Activated T-helper 1 cell treated with anti-CD3 and anti-CD28 coated beads, Interleukin-2, amount 50 U/mL, for 16 hours (primary cell): ENCODE measurements at places on chromosomes 2 and 18.

DNA sequence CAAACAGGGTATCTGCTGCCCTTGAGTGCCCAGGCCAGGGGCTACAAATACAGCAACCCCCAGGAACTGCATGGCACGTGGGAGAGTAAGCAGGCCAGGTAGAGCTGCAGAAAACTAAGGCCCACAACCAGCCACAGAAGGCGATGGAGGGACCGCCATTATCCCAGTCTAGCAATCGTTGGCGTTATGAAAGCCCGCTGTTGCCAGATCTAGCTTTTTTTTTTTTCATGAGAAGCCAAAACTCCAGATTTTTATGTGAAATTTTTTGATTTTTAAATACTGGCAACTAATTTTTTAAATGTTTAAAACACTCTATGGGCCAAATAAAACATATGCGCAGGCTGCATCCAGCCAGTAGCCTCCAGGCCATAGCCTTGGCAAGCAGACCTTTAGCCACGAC, 59.8 kb downstream of the DNMT3A start:
- DNase-seq, result no peak

DNA sequence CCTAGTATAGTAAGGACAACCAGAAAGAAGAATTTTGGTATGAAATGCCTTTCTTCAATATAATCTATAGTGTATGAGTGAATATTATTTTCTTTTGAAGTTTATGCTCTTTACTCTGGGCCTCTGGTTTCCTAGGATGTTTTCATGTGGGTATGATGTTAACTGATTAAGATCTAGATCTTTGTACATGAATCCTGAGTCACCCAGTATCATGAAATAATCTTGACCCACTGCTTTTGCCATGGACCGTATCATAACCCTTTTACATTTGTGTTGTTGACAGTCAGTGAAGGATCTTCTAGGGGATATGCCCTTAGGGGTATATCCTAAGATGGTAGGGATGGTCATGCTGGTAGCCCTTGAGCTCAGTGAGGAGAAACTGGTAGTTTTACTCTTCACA, 100.3 kb downstream of the RAB3GAP1 start:
- no peak for DNase-seq

DNA sequence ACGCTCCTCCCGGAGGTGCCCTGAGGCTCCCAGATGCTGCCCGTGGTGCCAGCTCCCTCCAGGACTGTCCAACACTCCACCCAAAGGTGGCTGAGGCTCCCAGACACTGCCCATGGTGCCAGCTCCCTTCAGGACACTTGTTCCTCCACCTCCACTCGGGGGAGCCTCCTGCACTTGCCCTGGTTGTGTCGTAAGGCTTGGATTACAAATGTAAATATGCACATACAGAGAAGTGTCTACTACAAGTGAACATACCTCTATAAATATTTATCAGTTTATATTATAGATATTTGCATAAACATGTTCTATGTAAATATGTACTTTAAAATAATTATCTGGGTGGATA, 143.3 kb downstream of the PXDN start:
- no peak for DNase-seq

DNA sequence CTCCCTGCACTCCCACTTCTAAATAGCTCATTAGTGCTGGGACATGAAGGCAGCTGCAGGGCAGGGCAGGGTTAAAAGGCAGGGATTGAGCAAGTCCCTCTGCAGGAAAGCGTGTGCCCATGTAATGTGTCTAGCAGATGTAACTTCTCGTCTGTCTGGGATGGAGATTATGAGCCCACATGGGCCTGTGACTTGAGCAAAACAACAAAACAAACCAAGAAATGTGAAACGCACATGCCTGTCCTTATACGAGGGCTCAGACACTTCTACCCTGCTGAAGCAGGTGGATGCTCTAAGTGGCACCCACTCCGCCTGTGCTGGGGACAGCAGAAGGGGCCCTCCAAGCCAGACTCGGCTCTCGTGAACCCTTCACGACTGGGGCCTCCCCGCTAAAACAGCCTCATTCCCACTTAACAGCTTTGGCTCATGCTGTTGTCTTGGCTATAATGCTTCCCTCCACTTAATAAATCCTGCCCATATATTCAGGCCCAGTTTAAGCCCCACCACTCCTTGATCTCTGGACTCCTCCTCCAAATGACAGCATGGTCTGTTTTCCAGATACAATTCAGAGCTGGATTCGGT, 40.9 kb downstream of the TMEM247 start:
- DNase-seq, result no peak

DNA sequence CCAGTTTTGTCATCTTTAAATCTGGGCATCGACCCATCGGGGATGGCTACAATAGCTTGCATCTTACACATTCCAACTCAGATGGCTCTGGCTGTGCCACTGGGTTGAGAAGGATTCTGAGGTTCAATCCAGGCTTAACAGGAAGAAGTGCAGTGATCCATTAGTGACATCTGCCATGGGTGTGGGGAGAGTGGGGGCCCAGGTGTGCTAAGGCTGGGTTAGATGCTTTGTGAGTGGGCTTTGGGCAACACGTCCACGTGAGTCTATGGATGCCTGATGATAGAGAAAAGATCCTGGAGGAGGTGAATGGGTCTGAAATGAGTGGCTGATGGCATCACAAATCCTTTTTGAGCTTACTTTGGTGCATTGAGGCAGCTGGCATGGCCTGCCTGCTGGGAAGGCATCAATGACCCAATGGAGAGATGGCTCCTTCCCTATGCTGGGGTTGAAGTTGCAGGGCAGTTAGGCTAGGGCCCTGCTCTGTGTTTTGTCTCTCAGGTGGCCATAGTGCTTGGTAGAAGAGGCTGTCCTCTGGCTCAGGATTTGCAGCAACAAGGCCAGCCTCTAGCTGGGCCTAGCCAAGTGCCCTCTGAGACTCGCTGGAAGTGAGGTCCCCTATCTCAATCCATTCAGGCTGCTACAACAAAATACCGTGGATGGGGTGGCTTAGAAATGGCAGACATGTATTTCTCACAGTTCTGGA, 56.7 kb downstream of the HS1BP3 start:
- DNase-seq, result no peak

DNA sequence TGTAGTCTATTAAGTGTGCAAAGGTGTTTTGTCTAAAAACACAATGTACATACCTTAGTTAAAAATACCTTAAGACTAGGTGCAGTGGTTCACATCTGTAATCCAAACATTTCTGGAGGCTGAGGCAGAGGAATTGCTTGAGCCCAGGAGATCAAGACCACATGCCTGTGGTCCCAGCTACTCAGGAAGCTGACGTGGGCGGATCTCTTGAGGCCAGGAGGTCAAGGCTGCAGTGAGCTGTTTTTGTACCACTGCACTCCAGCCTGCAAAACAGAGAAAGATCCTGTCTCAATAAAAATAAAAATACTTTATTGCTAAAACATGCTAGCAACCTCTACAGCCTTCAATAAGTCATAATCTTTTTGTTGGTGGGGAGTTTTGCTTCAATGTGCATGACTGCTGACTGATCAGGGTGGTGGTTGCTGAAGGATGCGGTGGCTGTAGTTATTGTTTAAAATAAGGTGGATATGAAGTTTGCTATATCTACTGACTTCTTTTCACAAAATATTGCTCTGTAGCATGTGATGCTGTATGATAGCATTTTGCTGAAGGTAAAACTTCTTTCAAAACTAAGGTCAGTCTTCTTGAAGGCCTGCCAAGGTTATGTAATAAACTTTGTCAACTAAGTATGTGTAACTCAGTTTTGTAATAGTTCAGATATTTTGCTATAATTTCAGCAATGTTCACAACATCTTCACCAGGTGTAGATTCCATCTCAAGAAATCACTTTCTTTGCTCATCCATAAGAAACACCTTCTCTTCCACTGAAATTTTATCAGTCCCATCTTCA, 1238.0 kb upstream of the NRXN1 start:
- no peak for DNase-seq

DNA sequence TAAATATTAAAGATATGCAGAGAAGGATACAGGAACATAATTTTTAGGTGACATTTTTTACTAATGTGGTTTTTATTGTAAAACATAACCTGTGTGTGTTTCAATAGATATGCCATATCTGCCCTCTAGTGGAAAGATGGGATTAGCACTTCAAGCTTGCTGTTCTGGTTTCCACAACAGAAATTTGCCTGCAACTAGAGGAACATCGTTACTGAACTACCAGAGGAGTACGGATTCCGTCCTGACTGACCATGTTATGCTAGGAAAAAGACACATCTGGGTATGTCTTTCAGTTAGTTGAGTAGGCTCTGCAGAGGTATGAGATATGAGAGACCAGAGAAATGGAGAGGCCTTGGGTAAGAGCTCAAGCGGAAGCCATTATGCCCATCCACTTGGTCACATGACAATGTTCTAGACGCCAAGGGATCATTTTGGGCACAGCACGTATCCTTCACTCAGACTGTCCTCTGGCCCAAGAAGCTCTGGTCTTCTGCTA, 104.9 kb downstream of the MBD2 start:
- no peak for DNase-seq
